ENCODE measurements at places on chromosomes 7 and 10. TPM values are rescaled to one million over a fixed set of nuclear protein-coding genes. Genes with fewer than 3 reads are reported as not detected.
A peak's percentile ranks its signal among the peaks of the same experiment; 100 is the strongest.

NPFFR1 gene
- total RNA-seq: 2.2 TPM

GRCh38 chr7:149500201-149500600, 2.6 kb upstream of the ZNF746 start:
- no peak for DNase-seq

- peak; percentile 76 for DNase-seq
Measured at GRCh38 chr7:93228302-93228701, 2.0 kb upstream of the HEPACAM2 start.

ICA1 gene
- total RNA-seq: 54.6 TPM

DNA sequence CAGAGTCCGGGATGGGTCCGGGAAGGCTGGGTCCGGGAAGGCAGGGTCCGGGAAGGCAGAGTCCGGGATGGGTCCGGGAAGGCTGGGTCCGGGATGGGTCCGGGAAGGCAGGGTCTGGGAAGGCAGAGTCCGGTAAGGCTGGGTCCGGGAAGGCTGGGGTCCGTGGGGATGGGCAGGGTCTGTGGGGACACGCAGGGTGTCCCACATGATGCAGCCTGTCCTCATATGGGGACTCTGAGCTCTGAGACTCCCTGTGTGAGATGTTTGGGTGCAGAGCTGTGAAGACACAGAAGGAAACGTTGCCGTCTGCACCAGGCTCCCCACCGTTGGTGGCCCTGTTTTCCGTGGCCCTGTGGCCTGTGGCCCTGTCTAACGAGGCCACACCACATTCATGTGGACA, 45.7 kb upstream of the ADGRA1 start:
- no peak for DNase-seq

WDFY4 gene
- total RNA-seq: 26.9 TPM

ABCF2 gene
- total RNA-seq: 13.2 TPM

GRCh38 chr7:70040970-70041766, 442.9 kb downstream of the AUTS2 start:
- no peak for DNase-seq

RBP3 gene
- not detected for total RNA-seq

DNA sequence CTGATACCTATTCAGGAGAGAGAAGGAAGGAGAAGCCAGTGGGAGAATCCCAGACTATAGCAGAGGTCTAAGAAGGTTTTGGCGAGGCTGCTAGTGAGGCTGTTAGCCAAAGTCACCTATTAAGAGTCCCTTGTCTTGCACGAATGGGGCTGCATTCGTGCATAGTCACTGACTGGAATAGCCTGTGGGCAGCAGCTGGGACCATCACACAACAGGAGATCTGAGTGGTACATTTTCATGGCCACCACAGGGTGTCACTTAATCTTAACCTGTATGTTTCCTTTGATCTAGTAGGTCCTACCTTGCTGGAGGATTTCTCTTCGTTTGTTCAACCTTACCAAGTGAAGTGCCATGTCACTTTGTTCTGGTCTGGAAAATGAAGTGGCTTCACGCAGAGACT, 319.9 kb downstream of the BMPER start:
- no peak for DNase-seq

DNA sequence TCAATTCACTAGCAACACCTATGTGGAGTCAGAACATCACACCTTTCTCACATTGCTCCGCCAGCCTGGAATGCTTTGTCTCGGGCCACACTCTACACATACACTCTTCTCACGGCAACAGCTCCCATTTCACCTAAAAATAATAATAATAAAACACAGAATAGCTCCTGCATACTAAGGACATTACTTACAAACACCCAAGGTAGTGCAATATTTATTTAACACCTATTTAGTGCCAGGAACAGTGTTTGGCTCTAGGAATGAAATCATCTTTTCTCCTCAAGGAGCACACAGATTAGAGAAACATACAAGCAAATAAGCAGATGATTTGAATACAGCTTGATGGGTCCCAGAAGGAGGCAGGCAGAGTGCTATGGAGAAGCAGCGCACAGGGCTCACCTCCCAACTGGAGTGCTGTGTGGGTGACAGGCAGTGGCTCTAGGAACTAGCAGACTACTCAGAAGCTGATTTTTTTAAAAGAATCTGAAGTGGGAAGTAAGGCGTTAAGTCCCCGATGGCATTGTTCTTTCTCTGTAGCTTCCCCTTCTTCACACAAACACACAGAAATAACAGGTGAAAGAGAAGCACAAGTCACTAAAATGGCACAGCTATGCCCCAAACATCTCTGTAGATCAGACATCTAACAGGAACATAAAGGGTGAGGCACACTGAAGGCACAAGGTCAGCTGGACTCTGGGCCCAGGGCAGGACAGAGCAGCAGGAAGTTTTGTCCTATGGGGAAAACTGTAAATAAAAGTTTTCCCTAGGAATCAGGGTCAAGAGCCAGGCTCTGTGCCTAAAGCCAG, 16.7 kb downstream of the USP6NL start:
- DNase-seq: no peak

ITIH5 gene
- total RNA-seq: 10.9 TPM

DNA sequence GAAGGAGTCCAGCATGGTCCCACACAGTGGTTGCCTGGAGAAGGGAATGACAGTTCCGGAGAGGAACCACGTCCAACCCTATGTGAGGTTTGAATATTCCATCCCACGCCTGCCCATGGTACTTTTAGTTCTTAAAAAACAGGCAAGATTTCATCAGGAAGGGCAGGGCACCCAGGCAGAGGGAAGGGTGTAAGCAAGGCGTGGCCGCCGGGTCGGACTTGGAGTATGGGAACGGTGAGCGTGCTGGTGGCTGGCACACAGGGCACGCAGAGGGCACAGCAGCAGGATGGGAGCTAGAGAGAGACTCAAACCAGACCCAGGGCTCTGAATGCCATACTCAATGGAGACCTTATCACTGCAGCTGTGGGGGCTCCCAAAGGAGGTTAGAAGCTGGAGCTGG, 34.3 kb downstream of the FAM53B start:
- DNase-seq: no peak

PLAC9 gene
- 12.1 TPM for total RNA-seq

DNA sequence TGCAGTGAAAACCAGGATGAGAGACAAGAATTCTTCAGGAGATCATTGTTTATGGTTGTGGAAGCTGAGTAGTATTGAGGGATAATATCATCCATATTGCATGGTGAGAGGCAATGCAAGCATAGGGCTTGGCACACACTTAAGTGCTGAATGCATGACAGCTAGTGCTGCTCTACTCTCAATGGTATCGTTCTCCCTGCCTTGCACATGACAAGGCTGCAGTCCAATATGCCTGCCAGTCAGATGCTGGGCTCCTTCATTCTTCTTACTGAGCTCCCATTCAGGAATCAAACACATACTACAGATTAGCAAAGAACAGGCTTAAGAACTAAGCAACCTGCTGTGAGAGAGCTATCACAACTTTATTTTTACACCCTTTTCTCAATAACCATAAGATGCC, 72.2 kb downstream of the SORCS1 start:
- DNase-seq: no peak

TMEM196 gene
- total RNA-seq: 0.06 TPM

DNA sequence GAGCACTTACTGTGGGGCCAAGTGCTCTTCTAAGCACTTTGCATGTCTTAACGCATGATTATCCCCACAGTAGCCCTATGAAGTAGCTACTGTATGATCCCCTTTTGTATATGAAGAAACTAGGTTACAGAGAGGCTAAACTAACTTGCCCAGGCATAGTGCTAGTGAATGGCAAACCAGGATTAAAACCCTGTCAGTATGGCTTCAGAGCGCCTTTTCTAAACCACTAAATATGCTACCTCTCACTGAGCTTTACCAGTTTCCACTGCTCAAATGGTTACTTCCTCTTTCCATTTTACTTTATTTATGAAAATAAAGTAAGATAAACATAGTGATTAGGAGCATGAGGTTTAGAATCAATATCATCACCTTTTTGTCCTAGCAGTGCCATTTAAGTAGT, 73.6 kb downstream of the PODXL start:
- no peak for DNase-seq

DNA sequence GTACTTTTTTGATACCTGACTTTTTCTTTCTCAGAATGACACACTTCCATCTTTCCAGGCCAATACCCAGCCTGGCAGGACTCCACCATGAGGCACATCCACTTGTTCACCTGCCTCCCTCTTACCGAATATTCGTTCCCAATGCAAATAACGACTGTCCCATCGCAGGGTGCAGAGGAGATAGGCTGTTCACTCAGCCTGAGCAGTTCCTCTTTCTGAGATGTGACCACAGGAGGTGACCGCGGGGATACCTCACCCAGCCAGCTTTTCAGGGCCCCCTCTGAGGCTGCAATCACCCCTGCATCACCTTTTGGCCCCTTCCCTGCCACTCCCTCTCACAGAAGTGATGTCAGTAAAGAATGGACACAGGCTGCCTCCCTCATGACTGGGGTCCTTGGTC, 28.3 kb downstream of the PTPRN2 start:
- no peak for DNase-seq

DNA sequence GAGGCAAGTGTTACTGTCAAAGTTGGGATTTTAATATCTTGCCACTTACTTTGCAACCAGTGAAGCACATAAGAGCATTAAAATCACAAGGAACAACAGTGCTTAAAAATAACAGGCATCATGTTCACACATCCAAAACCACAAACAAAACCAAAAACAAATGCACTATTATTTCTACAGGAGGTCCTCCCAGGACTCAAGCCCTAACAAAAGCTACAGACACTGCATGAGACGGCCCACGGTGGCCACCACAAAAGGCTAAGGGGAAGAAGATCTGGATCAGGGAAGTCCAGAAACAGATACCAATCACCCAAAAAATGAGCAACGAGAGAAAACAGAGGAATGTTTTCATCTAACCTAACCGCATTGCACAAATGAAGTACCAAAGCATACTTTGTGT, 158.4 kb downstream of the ZMYND11 start:
- DNase-seq: no peak

BTBD16 gene
- total RNA-seq: 0.67 TPM

GRCh38 chr7:72924386-72924732, 536 bp upstream of the POM121 start:
- no peak for DNase-seq

GRCh38 chr7:33837356-33837851, 67.9 kb upstream of the BMPER start:
- DNase-seq: no peak

NAT16 gene
- total RNA-seq: not detected

DNA sequence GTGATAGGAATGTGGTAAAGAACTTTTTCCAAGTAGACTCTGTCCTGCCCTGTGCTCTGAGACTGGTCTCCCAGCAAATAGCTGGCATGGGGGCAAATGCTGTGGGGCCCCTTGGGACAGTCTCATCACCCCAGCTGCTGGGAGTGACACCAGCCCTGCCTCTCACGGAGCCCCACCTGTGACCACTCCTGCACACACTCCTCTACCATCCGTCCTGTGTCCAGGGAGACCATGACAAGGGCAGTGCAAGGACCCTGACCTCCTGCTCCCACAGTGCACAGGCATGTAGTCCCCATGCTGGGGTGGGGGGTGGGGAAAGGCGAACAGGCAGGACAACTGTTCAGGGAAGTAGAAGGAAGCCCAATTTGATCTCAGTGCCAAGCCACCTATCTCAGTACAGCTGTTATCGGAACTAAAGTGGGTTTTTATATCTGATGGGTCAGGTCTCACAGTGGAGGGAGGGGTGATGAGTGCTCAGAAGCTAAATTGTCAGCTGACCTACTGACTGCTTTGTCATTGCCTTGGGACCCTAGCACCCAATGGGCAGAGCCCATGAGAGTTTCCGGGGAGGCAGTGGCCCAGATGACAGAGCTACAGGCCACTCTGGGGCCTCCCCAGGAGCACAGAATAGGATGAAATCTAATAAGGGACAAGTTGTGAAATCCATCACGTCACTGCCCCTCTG, 24.5 kb downstream of the VSTM4 start:
- no peak for DNase-seq

CCL26 gene
- total RNA-seq: not detected

KCNK18 gene
- not detected for total RNA-seq

DNA sequence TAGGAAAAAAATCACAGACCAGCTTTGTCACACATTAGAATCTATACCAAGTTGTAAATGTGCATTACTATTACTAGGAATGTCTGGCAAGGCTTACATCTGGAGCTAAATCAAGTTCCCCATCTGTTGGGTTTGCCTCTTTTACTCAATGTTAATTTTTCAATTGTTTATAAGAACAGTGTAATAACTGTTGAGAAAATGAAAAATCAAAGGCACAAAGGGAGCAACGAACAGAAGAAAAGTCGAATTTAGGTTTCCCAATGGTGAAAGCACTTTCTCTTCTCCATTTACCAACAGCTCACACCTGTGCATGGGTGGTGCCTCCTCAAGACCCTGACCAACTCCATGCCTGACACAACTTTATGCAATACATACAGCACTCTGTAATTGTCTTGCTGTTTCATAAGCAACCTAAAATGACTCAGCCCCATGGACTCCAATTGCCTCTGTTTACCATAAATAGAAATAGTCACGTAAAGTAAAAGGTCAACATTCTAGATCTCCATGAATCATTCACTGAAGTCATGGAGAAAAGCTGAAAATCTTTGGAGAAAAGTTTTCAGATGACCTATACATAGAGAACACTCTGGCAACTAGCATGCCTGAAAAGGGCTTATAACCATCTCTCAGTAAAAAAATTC, 95.5 kb upstream of the KCNIP2 start:
- peak; percentile 70 for DNase-seq

- DNase-seq: no peak
Measured at GRCh38 chr10:112374724-112375541, 1.0 kb downstream of the ACSL5 start.

DNA sequence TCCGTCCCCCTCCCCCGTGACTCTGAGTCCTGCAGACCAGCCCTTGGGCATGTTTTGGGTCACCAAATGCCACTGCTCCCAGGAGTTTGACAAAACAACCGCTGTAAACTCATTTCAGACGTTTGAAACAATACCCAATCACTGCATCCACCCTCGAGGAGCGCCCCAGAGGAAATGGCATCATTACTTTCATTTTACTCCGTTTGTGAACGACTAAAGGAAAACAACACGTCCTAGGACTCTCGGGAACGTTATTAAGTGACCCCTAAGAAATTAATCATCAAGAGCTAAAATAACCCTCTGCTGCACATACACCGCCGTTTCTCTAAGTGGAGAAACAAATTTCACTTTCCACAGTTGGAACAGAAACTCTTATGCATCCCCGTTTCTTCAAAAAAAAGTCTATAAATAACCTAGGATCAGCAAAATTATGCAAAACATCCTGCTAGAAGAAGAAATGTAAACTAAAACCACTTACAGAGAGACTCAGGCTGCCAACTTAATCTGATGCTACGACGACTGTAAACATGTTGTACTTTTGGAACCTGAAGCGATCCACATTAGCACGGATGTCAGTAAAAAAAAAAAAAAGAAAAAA, 109.9 kb upstream of the EFCAB10 start:
- DNase-seq: peak; percentile 89

DNA sequence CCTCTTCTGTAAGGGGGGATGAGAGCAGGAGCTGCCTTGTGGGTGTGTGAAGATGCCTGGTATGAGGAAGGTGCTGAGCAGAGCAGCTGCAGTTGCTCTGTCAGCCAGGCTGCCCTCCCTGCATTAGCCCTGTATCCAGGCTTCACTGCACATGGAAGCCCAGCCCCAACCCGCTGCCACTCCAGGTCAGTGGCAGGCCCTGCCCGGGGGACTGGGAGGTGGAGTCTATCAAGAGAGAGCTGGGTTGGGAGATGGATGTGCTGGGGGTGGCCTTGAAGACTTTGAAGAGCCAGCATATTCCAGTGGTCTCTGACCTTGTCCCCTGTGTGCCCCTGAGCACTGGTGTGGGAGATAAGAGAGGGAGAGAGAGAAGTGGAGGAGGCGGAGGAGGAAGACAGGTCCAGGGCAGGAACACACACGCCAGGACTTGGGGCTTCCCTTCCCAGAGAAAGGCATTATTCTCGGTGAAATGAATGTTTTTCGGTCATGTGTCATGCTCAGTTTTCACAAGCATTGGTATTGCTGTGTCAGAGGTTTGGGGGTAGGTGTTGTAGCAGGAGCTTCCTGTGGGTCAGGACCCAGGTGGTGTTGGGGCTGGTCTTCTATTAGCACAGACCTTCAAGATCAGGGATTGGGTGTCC, 2.6 kb downstream of the PPIF start:
- no peak for DNase-seq
